ENCODE measurements at places on chromosomes 7 and 10.

GRCh38 chr10:22029445-22030236 lies 26.1 kb upstream of the DNAJC1 start:
- DNase-seq: no peak

GRCh38 chr7:119733127-119733879 lies 539.7 kb upstream of the KCND2 start:
- no peak for DNase-seq

GRCh38 chr10:56286096-56286495 lies 75.0 kb downstream of the ZWINT start:
- DNase-seq: no peak

DNA sequence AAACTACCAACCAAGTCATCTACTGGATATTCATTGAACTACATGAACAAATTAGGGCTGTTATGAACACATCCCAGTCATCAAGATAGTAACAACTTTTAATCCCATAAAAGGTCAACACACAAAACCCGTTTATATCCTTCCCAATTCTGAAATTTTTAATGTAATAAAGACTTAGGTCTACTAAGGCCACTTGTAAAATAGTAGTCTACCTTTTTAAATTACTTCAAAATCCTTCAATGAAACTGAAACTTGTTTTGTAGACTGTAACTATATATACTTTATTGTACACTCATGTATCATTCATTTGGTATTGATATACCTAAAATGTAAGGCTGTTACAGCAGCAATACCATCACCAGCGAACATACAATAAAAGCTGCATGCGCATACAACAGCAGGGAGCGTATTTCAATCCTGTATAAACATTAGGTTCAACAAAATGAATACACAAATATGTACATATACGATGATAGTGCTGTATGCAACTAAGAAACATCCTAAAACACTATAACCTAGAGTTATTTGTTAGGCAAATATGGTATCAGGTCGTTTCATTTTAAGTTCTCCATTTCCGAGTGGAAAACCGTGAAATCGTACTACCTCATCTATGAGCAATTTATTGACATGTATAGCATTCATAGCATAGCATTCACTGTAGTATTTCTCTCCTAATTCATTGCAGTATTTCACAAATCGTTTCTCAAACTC lies 973 bp downstream of the ATAD1 start:
- no peak for DNase-seq

DNA sequence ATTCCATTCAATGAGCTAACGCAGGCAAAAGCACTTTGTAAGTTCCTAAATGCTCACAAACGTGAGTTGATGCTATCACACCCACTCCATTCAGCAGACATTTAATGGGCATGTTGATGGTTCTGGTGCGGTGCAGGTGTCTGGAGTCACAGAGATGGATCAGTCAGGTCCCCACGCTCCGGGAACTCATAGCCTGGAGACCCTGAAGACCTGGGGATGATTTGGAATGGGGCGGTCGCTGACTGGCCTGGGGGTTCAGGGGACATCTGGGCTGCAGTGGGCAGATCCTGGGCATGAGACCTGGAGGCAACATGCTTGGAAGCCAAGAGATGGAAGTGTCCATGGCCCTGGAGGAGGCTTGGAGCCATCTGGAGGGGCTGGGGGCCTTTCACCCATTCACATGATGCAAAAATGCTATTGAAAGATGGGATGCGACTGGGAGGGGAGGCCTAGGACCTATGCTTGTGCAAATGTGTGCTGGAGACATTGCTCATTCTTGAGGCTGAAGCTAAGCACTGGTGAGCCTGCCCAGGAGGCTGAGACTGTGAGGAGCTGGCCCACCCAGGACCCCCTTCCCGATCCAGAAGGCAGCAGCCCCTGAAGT lies 522.6 kb downstream of the GLRX3 start:
- no peak for DNase-seq

DNA sequence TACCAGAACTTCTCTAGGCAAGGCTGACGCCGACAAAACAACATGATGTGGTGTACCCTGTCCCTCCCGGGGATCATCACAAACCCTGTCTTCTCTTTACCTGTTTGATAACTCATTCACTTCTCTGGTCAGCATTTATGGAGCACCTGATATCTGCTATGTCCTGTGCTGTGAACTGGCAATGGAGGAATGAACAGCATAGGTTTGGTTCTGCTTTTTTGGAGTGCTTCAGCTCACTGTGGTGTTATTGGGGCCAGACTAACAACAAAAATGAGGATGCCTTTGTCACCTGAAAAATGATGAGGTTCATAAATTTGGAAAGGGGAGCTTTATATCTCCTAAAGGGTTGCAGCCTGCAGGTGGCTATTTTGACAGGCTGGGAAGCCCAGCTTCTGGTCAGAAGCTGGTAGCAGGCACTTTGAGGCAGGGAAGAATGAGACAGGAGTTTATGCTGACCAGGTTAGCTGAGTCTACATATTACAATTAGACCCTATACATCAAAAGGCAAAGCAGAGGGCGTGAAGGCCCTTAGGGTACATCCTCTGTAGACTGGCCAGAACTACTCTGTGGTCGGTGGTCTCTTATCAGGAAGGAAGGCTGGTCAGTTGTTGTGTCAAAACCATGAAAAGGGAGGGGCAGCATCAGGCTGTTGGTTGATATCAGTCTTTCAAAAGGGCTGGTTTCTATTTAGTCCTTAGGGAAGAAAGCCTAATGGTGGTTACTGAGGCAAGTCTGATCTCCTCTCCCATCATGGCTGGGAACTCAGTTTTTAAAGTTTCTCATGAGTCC lies 42.3 kb downstream of the SH2D4B start:
- DNase-seq: no peak

- no peak for DNase-seq
These were observed 114.8 kb downstream of the TSPAN12 start for GRCh38 chr7:120743128-120743527.

DNA sequence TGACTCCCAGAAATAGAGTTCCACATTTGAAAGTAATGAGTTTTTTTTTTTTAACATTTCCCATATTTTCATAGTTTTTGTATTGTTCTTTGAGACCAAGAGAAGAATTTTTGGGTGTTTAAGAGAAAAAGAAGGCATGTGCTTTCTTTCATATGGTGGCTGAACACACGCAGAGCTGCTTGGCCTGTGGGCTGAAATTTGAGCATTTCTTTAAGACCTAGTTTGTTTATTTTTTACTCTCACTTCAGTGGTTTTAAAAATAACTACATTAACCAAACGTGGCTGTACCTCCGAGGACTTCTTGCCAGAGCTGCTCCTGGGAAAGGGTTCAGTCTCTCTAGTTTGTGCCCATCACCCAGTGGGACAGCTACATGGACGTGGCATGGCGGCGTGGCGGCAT lies 58.3 kb downstream of the INPP5A start:
- DNase-seq: no peak

GRCh38 chr7:149313981-149314380 lies 52.0 kb downstream of the ZNF783 start:
- DNase-seq: no peak

- DNase-seq: no peak
These were observed at the start of gene HOXA7 for GRCh38 chr7:27156508-27156898. Gene HOXA7 (minus strand): TSS chr7:27156675. CDS start chr7:27156545, 130 bp downstream.

- DNase-seq: no peak
These were observed 329.6 kb upstream of the SEMA3C start for GRCh38 chr7:81248420-81248819.

DNA sequence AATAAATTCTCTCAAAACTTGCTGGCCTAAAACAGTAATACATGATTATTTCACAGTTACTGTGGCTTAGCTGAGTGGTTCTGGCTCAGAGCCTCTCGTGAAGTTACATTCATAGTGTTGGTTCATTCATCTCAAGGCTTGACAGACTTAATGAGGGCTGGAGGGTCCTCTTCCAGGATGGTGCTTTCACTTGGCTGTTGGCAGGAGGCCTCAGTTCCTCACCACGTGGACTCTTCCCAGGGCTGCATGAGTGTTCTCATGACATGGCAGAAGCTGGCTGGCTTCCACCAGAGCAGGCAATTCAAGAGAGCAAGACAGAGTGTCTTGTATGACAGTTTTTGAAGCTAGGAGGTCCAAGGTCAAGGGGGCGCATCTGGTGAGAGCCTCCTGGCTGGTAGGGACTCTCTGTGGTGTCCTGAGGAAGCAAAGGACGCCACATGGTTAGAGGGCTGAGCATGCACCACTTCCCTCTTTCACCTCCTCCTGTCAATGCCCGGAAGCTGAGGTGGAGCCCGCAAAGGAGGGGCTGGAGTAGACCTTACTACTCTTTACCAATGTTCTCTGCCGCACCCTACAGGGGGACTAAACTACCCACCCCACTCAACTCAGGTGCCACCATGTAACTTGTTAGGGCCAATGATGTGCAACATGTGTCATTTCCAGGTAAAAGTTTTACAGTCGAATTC lies 58.2 kb upstream of the YAE1 start:
- DNase-seq: peak; percentile 65

GRCh38 chr7:4800926-4801838 lies 25.8 kb downstream of the AP5Z1 start:
- no peak for DNase-seq

DNA sequence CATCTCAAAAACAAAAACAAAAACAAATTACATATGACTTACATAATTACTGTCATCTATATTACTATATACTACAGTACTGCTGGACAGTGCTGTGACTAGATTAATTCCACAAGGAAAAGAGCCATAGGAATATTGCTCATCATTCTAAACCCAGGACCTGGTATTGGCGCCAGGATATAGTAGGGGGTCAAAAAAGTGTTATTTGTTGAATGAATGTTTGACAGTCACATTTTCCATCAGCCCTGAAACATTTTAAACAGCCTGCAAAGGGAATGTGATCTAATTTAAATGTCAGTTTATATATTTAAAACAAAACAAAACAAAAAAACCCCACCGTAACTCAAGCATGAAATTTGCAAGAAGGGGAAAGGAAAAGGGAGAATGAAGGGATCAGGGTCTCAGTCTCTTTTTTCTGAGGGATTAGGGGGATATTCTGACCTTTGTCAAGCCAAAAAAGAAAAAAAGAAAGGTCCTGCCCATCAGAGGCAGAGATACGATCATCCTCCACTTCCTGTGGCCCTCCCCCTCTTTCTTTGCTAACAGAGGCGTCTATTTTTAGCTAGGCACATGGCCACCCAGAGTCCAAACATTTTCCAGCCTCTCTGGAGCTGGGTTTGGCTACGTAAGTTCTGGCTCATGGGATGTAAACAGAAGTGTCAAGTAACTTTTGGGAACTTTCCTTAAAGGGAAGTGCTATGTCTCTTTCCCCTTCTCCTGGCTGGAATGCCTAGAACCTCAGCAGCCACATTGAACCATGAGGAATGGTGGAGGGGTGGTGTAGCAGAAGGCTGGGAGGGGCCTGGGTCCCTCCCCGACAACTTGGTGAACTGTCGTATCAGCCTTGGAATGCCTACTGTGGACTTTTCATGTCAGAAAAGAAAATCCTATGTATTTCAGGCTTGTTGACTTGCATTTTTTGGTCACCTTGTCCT lies 44.6 kb upstream of the DLG5 start:
- DNase-seq: peak; percentile 77

- DNase-seq: no peak
These were observed 164.4 kb upstream of the PRPS1L1 start for GRCh38 chr7:18191862-18192625.

DNA sequence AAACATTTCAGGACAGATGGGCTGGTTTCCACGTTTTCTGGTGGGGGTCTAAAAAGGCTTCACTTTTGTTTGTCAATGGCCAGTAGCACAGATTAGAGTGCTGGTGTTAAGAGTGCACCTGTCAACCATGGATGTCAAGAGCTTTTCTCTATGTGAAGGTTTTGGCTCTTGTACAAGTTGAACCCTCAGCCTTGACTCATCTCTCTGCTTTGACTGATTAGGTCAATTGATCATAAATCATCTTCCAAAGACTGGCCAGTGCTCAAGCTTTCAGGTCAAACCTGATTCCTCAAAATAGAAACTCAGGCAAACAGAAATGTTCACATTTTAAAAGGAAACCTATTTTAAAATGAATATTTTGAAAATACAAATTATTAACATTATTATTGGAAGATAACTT lies 59.6 kb upstream of the SP4 start:
- no peak for DNase-seq

DNA sequence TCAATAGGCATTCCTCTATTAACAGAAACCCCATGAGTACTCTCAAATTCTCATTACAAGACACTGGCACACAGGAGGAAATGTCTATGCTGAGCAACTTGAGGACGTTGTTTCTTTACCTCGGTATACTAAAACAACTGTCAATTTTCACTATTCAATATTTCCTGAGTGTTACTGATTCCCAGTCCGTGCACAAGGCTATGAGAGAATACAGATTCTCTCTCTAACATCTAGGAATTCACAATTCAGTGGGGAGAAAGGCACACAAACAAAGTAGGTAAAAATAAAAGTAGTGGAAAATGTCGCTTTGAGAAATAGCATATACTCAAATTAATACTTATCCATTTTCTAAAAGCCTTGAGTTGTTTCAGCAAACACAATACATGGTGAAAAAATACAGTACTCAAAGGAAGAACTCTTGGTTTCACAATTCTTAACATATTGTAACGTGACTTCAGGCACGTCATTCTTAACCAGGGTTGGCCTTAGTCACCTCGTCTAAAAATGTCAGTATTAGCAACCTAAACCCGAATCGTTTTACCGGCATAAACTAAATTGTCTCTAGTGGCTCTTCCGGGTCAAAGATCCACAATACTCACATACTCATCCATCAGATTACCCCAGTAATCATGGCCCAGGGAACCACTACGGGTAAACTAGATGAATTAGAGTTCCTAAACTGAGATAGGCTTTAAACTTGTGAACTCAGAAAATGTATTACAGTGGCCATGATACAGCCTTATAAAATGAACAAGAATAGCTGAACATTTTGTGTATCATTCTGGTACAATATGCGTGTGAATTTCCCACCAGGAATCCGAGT lies 1.5 kb downstream of the IPMK start:
- no peak for DNase-seq

DNA sequence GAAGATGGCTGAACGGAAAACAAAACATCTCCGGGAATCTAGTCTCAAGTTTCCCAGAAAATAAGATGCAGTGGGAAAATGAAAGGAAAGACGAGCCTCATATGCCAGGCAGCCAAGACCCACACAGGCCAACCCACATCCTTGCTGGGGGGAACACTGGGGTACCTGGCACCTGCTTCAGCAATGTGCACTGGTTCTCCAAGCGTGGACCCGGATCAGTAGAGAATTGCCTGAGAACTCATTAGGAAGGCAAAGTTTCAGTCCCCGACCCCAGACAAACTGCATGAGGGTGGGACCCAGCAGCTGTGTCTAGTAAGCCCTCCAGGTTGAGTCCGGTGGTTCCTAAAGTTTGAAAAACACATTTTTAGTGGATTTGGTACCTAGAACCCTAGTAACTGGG lies 18.4 kb downstream of the FAM53B start:
- DNase-seq: no peak

DNA sequence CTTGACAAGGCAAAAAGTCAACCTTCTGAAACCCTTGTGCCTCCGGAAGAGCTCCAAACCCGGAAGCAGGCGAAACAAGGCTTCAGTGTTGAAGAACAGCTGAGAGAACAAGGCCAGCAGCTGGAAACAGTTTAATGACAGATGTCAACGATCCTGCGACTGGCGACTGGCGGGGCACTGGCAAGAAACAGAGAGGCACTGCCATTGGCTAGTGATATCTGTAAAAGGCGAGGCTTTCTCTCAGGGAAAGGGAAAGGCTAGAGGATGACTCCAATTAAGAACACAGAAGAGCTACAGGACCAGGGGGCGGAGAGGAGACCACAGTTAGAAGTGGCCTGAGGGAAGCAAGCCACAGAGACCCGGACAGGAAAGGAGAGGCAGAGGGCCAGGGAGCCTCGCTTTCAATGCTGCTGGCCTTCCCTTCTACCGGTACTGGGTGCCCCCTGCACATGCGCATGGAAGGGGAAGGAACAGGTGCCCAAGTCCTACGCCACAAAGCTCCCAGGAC lies 19.4 kb downstream of the ITGB1 start:
- DNase-seq: peak; percentile 53

Measured in right cardiac atrium (tissue), 5 donors.